ENCODE measurements at places on chromosomes 1 and 21.

GRCh38 chr1:47711848-47712492 lies 274.1 kb downstream of the FOXD2 start:
- DNase-seq: no peak

GRCh38 chr1:167881069-167881468 lies 32.9 kb downstream of the ADCY10 start:
- DNase-seq: no peak

GRCh38 chr1:46036894-46037839 lies 95.3 kb downstream of the PIK3R3 start:
- DNase-seq: peak; percentile 67

- no peak for DNase-seq
Observed at GRCh38 chr1:210635108-210635507, 306.4 kb downstream of the HHAT start.

- no peak for DNase-seq
Observed at GRCh38 chr1:228459091-228459993, 27.8 kb upstream of the RNF187 start.

DNA sequence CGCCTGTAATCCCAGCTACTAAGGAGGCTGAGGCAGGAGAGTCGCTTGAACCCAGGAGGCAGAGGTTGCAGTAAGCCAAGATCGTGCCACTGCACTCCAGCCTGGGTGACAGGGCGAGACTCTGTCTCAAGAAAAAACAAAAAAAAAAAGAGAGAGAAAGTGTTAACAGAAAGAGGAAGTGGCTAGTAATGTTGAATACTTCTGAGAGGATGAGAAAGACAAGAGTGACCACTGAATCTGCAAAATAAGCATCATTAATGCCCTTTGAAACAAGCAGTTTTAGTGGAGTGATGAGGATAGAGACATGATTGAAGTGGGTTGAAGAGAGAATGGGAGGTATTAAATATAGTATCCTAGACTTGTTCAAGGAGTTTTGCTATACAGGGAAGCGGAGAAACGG lies 11.7 kb downstream of the MPZ start:
- no peak for DNase-seq

GRCh38 chr1:119662034-119662437 lies 14.0 kb upstream of the ZNF697 start:
- no peak for DNase-seq
